ENCODE measurements at places on chromosomes 13 and 19.

DNA sequence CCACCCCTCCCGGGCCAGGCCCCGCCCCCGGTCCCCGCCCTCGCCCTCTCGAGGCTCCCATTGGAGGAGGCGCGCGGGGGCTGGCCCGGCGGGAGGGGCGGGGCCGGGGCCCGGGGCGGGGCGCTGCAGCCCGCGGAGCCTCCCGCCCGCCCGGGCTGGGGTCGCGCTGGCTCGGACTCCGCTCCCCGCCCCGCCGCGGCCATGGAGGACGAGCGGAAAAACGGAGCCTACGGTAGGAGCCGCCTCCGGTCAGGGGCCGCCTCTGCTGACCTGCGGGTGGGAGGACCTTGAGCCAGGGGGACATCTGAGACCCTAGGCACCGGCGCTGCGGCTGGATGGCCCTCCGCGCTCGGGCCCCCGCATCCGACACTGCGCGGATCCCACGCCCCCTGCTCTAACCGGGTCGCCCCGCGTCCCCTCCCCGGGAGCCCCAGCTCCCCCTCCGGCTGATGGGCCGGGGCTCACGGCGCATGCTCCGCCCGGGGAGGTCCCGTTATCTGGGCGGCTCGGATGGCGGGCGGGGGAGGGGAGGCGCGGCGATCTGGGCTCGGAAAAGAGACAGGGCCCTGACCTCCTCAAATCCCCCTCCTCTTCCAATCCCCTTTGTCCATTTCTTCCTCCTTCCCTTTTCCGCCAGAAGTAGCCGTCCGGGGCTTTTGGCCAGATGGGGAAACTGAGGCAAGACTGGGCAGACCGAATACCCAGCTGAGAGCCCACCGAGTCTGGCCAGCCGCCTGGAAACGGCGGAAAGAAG is 15.4 kb upstream of the AP1M2 start:
- peak; percentile 89 for DNase-seq

DNA sequence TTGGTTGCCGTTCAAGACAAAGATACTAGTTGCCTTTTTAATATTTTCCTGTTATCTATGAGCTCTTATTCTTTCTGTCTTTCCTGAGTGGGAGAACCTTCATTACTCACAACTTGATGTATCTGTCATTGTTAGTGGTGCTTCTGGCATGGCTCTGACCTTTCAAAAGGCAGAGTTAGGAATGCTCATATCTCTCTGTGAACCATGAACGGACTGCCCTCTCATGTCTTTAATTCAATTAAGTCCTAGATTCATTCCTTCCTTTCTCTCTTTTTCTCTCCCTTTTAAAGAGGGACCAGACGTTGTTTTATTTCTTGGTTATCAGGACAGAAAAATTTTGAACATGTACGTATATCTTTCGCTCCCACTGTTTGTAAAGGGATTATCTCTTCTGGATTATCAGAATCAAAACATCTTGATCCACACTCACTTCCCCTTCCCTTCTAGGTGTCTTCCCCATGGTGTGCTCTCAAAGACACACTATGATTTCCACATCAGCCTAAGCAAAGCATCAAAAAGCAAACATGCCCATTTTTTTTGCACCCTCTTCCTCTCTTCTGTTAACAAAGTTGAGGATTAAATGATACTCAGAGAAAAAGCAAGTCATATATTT is 90.3 kb downstream of the LRCH1 start:
- DNase-seq, result no peak

DNA sequence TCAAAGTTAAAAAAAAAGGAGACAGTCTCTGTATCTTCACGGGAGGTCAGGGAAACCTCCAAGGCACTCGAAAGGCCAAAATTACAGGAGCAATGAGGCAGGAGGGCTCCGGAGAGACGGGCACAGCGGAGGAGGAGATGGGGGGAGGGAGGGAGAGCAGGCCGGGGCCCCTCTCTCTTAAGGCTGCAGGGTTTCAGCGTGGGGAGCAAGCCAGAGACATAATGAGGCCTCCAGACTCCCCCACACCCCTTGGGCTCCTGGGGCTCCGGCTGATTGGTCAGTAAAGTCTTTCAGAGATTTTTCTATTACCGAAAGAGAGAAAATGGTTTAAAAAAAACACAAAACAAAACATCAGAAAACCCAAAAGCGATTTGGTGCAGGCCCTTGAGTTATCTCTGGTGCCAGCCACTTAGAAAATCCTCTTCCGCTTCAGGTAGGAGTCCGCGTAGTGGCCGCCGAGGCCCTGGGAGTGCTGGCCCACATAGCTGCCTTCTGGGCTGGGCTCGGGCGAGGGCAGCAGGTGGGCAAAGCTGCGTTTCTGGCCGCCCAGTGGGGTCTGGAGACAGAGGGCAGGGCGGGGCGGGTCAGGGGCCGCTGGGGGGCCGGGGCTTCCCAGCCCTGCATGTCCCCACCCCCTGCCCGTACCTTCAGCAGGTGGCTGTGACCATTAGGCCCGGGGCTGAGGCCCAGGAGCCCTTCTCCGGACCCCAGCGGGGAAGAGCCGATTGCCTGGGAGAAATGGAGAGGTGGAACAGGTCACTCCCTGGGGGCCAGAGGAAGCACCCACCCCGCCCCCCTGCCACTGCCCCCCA is 1.4 kb upstream of the FDX2 start:
- DNase-seq, result no peak

DNA sequence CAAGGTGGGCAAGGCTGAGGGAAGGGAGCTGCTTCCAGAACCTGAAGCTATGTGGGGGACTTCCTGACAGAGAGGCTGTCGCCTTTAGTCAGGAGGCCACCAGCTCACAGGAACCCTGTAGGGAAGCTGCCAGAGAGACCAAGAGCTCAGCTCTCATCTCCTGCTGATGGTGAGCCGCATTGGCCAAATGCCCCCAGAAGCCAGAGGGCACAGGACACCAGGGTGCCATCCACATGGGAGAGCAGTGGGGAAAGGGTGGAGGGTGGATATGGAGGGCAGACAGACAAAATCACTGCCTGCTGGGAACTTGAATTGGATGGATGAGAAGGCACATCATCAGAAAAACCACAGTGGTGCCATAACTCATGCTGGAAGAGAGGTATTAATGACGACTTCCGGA is 36.0 kb downstream of the SERP2 start:
- DNase-seq, result no peak

- DNase-seq, result no peak
Measured at GRCh38 chr19:17499648-17500446, 11.6 kb upstream of the PGLS start.

DNA sequence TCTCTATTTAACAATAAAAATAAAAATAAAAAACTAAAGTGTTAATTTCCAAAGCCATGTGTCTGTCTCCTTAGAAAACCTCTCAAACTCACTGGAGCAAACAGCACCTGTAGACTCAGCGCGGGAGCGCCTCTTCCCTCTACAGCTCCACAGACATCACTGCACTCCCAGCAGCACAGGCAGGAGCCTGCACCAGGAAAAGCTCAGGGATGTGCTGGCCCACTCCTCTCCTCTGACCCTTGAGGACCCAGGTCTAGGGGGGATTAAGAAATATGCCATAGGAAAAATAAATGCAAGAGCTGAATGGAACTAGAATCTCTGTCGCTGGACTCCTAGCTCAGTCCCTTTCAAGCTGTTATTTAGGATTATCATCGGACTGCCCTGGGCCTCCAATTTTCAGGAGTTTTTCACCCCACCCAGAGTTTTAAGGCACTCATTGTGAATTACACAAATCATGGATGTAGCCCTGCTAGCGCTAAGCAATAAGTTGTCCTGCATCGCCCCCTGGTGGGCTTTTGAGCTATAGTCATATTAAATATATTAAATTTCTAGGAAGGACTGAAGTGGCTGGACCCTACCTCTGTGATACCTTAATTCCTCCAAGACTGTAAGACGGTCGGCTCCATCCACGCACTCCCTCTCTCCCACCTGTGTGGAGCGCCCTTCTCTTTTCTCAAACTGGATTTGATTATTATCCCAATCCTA is 333.9 kb downstream of the UQCRFS1 start:
- peak; percentile 71 for DNase-seq

DNA sequence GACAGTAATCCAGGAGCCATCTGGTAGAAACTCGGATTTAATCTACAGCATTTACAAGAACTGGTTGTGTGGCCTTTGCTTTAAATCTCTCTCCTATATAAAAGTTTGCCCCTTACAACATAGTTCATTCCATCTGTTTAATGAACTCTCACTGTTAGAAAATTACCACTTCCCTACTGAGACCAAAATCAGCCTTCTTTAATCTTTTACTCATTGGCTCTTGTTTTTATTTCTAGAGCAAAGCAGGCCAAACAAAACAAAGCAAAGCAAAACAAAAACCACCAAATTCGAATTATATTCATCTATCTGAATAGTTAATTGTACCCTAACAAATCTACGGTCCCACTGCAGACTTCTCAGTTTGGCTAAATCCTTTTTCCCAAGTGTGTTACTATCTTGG is 127.0 kb downstream of the UGGT2 start:
- DNase-seq, result no peak

DNA sequence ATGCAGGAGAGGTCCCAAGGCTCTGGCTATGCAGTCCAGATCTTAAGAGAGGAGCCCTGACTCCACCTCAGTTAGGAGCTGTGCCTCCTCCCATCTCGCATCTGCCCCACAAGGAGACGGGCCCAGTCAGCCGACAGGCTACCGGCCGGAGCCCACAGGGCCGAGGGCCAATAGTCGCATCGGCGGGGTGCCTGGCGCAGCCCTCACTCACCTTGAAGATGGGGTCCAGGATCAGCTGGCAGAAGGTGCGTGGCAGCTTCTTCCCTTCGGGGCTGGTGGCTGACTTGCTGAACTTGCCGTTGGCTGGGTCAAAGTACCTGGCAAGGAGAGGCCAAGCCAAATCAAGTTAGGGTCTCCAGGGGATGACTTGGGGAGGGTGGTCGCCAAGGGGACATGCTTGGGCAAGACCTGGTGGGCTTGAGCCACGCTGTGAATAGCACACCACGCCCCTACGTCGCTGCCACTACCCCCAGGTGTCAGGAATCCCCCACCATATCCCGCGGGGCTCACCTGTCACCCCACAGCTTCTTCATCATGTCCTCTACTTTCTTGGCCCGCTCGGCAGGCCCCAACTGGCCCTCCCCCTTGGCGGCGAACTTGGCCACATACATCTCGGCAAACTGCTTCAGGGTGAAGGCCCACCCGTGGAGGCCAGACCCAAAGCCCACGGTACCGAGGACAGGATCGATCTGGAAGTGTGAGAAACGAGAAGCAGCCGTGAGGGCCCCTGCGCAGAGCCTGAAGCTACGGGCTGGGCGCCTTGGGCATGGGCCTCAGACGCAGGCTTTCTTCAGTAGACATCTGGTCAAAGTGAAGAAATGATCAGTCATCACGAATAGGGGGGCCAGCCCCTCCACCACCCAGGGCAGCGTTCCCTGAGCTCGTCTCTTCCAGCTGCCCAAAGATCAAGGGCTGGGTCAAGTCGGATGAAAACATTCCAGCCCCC is 3.3 kb downstream of the EEF2 start:
- no peak for DNase-seq

DNA sequence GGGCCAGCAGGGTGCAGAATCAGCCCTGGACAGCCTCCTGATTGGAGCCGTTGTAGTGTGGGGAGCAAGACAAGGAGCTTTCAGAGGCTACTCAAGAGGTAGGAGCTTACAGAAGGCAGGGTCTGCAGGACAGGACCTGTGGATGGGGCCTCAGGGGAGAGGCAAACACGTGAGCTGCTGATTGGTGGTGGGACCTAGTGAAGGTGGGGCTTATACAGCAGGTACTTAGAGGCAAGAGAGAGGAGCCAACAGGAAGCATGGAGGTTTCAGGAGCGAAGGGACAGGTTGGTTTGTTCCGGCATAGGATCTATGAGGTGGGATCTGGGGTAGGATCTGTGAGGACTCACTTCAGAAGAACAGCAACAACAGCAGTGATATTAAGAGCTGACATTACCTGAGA is 32.4 kb downstream of the ZSWIM4 start:
- DNase-seq, result no peak

DNA sequence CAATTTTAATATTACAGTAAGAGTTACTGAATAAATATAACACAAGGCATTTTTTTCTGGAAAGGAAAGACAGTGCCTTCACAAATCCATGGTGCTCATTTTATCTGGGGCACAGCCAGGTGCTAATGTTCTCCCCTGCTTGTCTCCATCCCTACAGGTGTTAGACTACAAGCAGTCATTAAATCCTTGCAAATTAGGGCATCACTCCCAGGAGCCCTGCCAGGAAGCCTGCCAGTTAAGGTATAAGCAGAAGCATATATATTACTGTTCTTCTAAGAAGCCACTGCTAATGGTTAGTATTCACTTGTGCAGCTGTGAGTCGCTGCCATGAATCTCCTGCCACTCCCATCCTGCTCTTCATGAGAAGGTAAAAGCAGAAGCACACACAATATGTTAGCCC is 149.7 kb downstream of the OXGR1 start:
- no peak for DNase-seq

DNA sequence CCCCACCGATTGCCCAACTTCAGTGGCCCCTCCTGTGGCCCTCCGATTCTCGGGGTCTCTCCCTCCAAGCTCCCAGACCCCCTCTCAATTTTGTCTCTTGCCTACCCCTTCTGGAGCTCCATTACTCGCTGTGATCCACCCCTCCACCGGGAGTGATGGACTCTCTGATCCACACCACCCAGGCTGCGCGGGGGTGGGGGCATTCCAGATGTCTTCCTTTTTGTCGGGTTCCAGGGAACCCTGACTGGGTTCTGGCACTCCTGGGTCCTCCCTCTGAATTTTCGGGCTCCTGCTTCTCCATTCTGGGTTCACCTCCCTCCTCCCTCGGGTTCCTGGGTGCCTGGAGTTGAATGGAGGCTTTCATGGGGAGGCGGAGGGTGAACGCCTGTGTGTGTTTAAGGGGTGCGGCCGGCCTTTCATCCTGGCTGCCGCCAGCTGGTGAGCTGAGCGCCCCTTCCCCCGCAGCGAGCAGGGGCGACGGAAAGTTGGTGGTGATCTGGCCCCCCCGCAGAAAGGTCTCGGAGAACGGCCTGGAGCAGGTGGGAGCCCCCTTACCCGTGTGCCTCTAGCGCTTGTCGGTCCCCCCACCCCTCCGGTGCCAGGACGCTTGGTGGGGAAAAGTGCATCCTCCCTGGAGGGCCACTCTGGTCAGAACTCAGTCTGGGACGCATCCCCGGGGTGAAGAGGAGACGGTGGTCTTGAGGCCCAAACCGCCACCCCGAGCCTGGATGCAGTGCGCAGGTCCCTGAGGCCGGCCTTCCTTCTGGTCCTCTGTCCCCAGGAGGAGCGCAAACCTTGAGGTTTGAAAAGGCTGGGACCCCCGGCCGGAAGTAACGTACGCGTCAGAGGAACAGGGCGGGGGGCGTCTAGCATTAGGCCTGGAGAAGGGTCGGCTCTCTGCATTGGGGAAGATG is 1.6 kb downstream of the MISP3 start:
- peak; percentile 60 for DNase-seq

DNA sequence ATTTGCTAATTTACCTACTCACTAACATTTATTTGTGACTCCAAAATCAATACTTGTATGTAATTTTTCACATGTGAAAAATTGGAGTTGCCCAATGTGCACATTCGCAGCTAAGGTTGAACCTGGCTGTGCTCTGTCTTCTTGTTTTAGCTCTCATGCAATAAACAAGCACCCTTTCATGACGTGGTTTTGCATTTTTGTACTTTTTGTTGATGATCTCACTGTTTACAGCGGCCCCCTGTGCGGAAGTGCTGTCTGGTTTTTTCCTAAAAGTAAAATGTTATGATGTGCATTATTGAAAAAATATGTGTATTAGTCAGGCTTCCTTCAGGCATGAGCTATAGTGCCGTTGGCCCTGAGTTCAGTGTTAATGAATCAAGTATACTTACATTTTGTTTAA is 18.1 kb downstream of the DGKH start:
- no peak for DNase-seq
